ENCODE measurements at places on chromosomes 16 and 17.

DNA sequence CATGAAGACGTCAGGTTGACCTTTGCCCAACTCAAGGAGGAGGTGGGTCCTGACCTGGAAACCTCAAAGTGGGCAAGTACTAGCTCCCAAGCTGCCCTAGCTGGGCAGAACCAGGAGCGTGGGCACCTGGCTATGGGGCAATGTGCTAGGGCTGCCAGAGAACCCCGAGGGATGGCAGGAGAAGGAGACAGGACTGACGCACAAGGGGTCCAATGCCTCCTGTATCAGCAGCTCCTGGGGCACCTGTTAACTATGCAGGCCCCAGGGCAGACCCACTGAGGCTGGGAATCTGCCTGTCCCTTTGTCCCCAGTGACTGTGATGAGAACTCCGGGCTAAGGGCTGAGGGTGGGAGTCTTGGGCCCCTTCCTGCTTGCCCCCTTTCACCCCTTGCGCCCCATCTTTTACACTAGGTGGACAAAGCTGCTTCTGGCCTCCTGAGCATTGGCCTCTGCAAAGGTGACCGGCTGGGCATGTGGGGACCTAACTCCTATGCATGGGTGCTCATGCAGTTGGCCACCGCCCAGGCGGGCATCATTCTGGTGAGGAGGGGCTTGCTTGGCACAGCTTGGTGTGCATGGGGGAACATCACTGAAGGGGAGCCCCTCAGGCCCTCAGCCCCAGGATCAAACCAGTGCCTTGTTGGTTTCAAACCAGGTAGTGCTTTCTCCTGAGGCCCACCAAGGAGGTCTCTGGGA lies 7.7 kb downstream of the CHAD start:
- DNase-seq, result no peak

DNA sequence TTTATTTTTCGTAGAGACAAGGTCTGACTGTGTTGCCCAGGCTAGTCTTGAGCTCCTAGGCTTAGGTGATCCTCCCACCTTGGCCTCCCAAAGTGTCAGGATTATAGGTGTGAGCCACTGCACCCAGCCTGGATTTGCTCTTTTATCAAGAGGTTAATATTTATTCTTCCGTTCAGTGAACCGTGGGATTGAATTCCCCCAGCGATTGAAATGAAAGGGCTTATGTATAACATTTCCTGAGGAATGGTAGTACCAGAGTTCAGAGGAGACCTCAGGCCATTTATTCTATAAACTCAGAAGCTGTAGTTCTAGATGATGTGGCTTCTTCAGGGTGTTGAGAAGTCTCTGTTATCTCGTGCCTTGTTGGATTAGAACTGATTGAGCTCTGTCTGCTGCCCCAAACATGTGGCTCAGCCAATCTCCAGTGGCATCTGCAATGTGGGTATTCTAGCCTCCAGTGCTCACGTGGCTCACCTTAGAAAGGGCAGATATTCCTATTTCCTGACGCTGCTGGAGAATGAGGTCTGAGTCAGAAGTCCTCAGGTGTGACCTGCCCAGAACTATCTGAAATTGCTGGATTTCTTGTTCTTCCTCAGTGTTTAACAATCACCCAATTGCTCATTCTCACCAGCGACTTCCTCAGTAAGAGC lies 22.5 kb downstream of the HMOX2 start:
- no peak for DNase-seq

DNA sequence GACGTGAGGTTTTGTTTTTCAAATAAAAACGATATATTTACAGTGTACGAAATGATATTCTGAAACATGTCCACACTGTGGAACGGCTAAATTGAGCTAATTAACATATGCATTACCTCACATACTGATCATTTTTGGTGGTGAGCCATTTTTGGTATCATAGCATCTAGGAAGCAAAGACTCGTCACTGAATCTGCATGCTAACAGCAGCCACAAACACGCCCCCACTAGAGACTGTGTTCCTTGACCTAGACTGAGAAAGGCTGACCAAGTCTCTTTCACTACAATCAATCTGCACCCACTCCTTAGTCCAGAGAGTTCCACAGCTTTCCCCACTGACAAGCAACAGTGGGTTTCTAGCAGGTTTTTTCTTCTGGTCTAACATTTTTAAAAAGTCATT lies 29.5 kb downstream of the NPLOC4 start:
- peak; percentile 50 for DNase-seq

GRCh38 chr17:55090079-55090492 lies 121.5 kb downstream of the STXBP4 start:
- DNase-seq, result no peak

DNA sequence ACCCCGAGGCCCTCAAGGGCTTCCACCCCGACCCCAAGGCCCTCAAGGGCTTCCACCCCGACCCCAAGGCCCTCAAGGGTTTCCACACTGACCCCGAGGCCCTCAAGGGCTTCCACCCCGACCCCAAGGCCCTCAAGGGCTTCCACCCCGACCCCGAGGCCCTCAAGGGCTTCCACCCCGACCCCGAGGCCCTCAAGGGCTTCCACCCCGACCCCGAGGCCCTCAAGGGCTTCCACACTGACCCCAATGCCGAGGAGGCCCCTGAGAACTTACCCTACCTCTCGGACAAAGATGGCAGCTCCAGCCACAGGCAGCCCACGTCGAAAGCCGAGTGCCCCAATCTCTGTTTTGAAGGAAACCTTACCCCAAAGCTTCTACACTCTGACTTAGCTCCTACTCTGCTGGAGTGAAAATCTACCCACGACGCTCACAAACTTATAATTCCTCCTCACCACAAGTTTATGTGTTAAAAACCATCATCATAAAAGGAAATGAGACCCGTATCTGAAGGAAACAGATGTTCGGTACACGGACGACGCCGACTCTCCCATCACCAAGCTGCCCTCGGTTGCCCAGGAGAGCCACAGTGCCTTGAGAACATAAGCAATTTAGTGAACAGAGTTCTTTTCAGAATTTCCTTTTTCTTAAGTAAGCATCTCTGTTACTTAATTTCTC lies 61.2 kb upstream of the RPH3AL start:
- no peak for DNase-seq

DNA sequence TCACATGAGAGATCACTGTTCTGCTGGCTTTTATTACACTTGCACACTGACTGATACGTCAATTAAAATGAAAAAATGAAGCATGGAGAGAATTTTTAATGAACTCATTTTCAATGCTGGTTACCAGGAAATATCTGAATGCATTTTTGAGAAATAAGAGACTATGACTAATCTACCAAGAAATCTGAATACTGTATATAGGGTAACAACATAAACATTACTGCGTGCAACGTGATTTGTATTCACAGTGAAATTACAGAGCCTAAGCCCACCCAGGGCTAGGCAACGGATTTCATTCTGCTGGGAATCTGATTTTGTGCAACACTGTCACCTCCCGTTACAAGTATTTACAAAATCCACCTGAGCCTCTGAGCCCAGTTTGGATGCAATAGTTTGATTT lies 23.8 kb upstream of the LCMT1 start:
- DNase-seq, result no peak

DNA sequence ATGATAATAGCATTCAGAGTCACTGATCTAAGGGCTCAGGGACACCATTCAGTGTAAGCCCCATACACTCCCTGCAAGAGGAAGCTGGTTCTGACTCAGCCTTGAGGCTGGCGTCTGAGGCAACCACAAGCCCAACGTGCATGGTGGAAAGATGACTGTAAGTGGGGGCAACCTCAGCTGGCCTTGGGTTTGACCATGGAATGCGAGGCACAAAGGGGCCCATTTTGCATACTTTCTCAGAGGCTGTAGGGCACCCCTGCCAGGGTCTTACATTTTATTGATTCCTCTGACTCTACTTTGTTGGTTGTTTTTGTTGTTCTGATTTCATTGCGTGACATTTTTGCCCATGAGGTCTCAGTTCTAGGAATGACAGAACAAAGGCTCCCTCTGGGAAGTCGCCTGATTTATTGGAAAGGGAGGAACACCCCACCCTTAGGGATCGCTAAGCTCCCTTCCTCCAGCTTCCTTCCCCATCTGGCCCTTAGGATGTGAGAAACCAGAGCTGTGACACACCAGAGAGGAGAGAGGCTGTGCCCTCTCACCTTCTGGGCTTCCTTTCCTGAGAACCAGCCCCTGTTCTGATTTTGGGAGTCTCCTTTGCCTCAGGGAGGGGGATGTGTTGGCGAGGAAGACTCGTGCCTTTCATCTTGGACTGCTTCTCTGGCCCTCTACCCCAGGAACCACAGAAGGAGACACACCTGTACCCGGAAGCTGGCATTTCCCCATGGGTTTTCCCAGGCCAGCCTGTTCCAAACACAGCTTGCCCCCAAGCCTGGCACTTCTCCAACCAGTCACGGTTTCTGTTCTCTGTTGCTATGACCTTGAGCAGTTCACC lies 5.6 kb upstream of the CIITA start:
- DNase-seq, result peak; percentile 84
